IPS DF 19.7 (cell line): ENCODE measurements at places on chromosomes 12 and 14.

DNA sequence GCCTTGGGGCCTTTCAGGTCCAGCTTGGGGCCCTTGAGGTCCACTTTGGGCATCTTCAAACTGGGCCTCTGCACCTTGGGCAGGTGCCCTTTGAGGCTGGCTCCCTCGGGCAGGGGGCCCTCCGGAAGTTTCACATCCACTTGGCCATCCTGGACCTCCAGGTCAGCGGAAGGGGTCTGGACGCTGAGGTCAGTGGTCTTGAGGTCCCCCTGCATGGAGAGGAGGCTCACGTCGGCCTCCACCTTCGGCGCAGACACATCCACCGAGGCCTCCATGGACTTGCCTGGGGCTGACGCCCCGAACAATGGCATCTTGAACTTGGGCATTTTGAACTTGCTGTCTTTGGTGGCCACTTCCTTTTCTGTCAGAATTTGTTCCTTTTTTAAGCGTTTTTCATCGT is 25.1 kb downstream of the AHNAK2 start:
- DNase-seq = no peak

GRCh38 chr12:63362791-63363190 is 211.8 kb upstream of the AVPR1A start:
- no peak for DNase-seq

GRCh38 chr12:70031046-70031445 is 206.0 kb downstream of the MYRFL start:
- DNase-seq = no peak

- no peak for DNase-seq
Observed at GRCh38 chr12:125065021-125065918, at the start of gene AACS. TSS of gene AACS (plus strand) at chr12:125065435. CDS start at chr12:125065585, 150 bp downstream.

DNA sequence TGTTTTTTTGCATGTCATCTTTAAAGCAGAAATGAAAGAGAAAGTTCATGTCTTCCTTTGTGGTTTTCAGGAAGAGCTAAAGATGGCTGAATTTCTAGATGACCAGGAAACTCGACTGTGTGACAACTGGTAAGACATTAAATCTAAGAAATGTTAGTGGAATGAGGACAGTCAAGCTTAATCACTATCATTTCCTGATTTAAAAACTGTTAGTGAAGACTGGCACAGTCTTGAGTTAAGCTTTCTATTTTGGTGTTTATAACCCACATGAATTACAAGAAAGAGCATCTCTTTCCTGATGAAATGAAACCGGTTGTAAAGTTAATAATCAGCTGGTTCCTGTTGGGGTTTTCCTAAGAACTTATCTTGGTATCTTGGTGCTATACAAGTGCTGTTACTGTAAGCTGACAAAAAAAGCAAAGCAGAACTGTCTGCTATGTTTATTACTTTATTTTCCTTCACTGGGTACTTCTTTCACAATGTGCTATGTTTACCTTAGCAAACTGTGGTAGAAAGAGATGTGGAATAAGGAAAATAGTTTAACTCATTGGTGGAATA is 5.2 kb downstream of the TRAFD1 start:
- DNase-seq = no peak

DNA sequence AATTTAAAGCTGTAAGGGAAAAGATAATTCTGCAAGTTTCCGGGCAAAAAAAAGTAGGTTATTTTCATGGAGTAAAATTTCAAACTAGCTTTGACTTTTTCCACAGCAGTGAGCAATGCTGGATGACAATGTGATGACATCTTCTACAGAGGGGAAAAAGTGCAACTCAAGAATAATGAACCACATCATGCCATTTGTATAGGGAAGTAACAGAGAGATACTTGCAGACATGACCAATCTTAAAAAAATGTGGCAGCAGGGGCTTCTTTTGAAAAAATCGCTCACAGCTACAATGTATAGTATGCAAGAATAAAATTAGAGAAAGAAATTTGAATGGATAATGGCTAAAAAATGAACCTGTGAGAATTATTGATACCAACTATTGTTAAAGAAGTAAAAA is 115.5 kb downstream of the DHRS2 start:
- DNase-seq = no peak

GRCh38 chr14:81312289-81312876 is 87.7 kb downstream of the STON2 start:
- DNase-seq = no peak

DNA sequence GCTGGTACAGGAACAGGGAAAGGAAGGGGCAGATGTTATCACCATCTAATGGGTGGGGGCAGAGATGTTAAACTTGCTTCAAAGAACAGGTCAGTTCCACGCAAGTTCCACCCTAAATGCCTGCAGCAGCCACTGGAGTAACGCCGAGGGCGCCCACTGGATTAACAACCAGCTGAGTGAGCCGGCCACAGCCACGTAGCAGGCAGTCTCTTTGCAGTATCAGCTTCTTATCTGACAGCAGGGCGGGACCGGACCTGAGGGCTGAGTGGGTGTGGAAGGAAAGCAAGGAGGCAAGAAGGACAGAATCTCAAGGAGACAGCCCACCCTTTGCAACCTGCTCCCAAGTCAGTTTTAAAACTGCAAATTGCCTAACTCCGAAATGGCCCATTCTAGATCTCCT is 38.4 kb upstream of the FOXN3 start:
- DNase-seq = no peak

DNA sequence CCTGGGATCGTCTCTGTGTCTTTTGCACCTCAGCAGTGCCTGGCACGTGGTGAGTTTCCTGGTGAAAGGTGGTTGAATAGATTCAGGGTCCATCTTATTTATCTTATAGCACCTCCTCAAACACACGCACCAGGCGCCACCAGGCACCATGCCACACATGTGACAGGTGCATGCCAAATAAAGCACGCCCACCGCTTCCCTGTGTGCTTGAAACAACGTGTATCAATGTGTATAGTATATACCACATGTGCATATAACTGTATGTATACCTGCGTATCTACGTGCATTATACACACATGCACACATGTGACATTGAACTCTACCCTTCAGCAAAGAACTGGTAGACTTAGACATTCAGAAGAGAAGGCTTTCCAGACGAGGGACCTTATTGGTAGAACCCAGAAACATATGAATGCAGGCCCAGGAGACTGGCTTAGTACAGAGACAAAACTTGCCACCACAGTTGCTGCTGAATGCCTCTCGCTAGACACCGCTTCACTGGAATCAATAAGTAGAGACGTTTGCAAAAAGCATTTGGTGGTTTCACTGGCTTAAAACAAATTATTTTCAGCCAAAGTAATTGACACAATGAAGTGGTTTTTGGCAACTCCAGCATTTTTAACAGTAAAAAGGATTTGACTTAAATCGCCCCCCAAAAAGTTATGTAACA is 10.0 kb downstream of the EML1 start:
- no peak for DNase-seq

DNA sequence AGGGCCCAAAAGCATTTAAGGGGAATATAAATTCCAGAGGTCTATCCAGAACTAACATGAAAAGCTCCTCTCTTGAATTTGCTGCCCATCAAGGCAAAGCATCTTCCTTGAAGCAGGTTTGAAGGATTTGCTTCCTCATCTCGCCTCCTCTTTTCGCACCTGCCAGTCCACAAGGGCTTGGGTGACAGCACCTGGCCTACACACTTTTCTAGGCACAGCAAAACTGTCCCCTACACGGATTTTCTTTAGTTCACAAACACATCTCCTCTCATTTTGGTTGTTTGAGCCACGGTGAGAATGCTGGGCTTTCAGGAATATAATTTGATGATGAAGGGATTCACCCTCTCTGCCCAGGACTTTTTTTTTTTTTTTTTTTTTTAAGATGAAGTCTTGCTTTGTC is 36.9 kb upstream of the ATP23 start:
- no peak for DNase-seq

- no peak for DNase-seq
Observed at GRCh38 chr14:21311614-21312013, 31.7 kb downstream of the RPGRIP1 start.

- DNase-seq = no peak
Observed at GRCh38 chr12:128976120-128976738, 123.0 kb downstream of the GLT1D1 start.
